PC-9 (cell line): ENCODE measurements at places on chromosomes 16 and 17. TPM values are rescaled to one million over a fixed set of nuclear protein-coding genes. Genes with fewer than 3 reads are reported as not detected.

DNA sequence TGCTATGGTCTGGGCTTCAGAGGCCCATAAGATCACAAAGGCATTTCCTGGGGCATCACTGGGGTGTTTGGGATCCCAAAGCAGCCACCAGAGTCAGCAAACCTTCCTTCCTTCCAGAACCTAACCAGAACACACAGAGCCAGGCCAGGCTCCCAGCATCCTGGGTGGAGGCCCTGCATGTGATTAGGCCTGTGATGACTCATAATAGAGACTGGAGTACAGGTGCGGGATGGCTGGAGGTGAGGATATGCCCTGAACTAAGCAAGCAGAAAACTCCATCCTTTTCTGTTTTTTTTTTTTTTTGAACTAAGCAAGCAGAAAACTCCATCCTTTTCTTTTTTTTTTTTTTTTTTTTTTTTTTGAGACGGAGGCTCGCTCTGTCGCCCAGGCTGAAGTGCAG lies 17.7 kb upstream of the GFOD2 start:
- no peaks in the 10 kb centered on the region for H3K27me3 ChIP-seq
- no peaks in the 10 kb centered on the region for H3K4me1 ChIP-seq
- H3K4me3 ChIP-seq, result no peak overlapping the region
- no peak overlapping the region for H3K27ac ChIP-seq

DPEP3 gene
- total RNA-seq, result not detected in 2 replicates

CTRL gene
- 1.3 and 1.7 TPM in 2 replicates for total RNA-seq

DNA sequence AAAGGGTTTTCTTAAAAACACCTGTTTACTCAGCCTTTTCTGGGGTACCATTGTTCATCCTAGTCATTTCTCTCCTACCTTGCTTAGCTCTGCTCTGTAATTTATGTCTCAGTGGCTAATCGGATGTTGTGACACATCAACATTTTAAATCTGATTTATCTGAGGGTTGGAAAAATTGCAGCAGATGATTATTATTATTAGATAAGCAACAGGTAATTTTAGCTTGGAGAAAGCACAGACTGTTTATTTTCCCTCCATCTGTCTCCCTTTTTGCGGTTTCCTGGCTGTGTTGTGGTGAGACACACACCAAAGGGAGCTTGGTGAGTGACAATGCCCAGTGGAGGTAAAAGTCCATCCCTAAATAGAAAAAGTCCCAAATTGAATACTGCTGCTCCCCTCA lies 389.9 kb downstream of the UTP18 start:
- peaks cover 19% of the 10 kb centered on the region for H3K27me3 ChIP-seq
- no peaks in the 10 kb centered on the region for H3K36me3 ChIP-seq
- no peak overlapping the region for H3K27ac ChIP-seq
- no peak for DNase-seq
- no peak overlapping the region for H3K4me3 ChIP-seq

- no peak overlapping the region for H3K27ac ChIP-seq
- H3K4me1 ChIP-seq, result no peaks in the 10 kb centered on the region
- H3K4me3 ChIP-seq, result peak overlapping the region; percentile 27; the same call in 1 of the 2 replicates
- H3K36me3 ChIP-seq, result no peaks in the 10 kb centered on the region
- peak; percentile 83 for DNase-seq
Observed at GRCh38 chr17:49556223-49556943, 19.3 kb upstream of the NXPH3 start.

DNA sequence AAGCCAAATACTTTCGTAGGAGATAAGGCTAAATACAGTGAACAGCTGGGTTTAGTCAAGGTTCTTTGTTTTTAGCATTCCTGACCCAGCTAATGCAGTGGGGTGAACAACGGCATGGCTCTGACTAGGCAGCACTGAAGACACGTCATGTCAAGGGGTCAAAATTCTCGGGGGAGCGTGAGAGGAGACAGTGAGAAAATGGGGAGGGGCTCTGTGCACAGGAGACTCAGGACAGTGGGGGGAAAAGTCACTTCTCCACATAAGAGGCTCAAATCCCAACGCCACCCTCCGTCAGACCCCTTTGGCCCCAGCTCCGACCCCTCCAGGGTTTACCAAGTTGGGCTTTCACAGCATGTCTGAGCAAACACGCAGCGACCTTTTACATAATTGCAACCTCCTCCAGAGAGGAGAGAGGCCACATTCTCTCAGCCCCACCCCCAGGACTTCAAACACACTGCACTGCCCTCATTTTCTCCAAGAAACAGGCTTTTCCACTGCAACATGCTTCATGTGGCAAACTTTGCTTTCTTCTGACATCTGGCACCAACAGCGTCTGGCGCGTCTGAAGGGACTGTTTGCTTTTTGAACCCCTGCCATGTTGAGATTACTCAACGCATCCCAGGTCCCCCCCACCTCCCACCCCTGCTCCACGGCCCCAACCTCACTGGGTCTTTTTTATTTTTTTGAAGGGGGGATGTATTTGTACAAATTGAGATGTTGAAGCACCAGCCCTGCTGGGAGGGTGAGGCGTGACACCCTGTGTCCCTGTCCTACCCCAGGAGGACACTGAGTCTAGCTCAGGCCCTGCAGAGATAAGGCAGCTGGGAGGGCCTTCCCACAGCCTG lies 30.0 kb downstream of the AXIN2 start:
- peaks cover 7% of the 10 kb centered on the region; the same call in 1 of the 2 replicates for H3K4me1 ChIP-seq
- H3K4me3 ChIP-seq, result no peak overlapping the region
- H3K36me3 ChIP-seq, result no peaks in the 10 kb centered on the region
- H3K27me3 ChIP-seq, result no peaks in the 10 kb centered on the region
- no peak overlapping the region for H3K27ac ChIP-seq
- no peak for DNase-seq

GRCh38 chr16:85916141-85916890 lies 17.4 kb downstream of the IRF8 start:
- no peaks in the 10 kb centered on the region for H3K36me3 ChIP-seq
- H3K4me3 ChIP-seq, result no peak overlapping the region
- no peak overlapping the region for H3K27ac ChIP-seq
- H3K27me3 ChIP-seq, result peaks cover 100% of the 10 kb centered on the region
- H3K4me1 ChIP-seq, result no peaks in the 10 kb centered on the region
- DNase-seq, result peak; percentile 10

CPHXL2 gene
- total RNA-seq, result not detected in 2 replicates

TMEM106A gene
- 8.3 and 8.6 TPM in 2 replicates for total RNA-seq

- no peak overlapping the region for H3K4me3 ChIP-seq
- peaks cover 5% of the 10 kb centered on the region; the same call in 1 of the 2 replicates for H3K4me1 ChIP-seq
- H3K36me3 ChIP-seq, result no peaks in the 10 kb centered on the region
- no peak for DNase-seq
- no peaks in the 10 kb centered on the region for H3K27me3 ChIP-seq
- no peak overlapping the region for H3K27ac ChIP-seq
Observed at GRCh38 chr16:55380485-55380884, 56.5 kb downstream of the IRX6 start.

DNA sequence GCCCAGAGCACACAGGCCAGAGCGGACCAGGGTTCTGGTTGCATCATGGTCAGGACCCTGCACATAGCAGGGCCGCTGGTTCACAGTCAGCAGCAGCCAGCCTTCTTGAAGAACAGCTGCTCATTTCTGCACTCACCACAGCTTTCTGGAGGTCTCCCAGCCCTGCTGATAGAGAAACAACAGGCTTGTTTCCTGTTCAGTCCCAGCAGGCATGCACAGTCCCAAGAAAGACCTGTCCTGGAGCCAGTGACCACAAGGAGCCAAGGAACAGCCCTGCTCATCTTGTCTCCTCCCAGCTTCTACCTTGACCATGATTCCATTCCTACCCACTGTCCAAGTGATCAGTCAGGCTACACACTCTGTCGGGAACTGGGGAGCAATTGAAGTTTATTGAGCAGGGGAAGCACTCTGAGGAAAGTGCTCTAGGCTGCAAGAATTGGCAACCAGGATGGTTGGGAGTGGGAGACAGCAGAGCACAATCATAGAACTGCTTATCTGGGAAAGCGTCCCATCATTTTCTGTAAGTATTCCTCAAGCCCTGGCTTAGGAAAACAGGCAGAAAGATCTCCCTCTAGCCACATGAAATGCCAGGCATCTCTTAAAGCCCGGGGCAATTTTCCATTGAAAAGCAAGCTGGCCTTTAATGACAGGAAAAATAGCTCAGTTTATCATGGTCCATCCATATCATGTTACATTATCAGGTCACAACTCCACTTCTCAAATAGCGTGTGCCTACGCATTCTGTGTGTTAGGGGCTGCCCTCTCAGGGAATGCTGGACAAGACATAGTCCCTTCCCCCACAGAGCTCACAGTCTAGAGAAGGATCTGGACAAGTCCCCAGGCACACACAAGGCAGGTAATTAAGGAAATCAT lies 155.4 kb upstream of the FOXF1 start:
- no peak overlapping the region for H3K27ac ChIP-seq
- no peaks in the 10 kb centered on the region for H3K36me3 ChIP-seq
- no peak for DNase-seq
- no peak overlapping the region for H3K4me3 ChIP-seq
- peaks cover 94% of the 10 kb centered on the region for H3K27me3 ChIP-seq

ZNF624 gene
- 6.5 and 7.2 TPM in 2 replicates for total RNA-seq

DNA sequence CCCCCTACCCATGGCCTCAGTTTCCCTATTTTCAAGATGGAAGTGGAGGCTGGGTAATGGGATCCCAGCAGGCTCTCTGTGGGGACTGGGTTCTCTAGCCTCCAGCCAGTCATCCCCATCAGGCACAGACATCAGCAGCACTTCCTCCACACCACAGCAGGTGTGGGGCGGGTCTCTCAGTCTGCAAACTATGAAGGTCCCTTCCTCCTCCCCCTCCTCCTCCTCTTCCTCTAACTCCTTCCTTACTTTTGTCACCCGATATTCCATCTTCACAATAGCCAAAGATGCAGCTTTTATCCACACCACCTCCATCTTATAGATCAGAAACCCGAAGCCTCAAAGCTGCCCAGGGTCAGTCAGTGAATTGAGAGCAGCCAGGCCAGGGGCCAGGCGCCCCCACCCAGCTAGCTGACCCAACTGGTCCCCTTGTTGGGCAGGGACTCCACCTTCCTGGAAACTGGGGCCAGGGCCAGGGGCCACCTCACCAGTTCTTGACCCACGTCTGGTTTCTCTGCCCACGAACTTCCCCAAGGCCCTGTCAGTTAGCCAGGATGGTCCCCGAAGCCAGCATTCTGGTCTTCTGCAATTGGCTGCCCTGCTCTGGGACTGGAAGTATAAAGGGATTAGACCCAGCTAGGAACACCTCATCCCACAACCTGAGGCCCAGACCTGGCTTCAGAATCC lies 2.5 kb downstream of the FAM83G start:
- H3K4me3 ChIP-seq, result peak overlapping the region; percentile 88; the same call in 1 of the 2 replicates
- no peak for DNase-seq
- peaks cover 20% of the 10 kb centered on the region; the same call in 1 of the 2 replicates for H3K36me3 ChIP-seq

- H3K4me1 ChIP-seq, result no peaks in the 10 kb centered on the region
- peaks cover 8% of the 10 kb centered on the region; the same call in 1 of the 2 replicates for H3K36me3 ChIP-seq
- no peak for DNase-seq
- no peak overlapping the region for H3K4me3 ChIP-seq
- no peak overlapping the region for H3K27ac ChIP-seq
Observed at GRCh38 chr17:64749306-64749705, 87.2 kb upstream of the SMURF2 start.

GRCh38 chr16:28606291-28607115 lies 3.3 kb downstream of the SULT1A1 start:
- H3K4me3 ChIP-seq, result no peak overlapping the region
- no peak overlapping the region for H3K27ac ChIP-seq
- H3K27me3 ChIP-seq, result no peaks in the 10 kb centered on the region
- no peak for DNase-seq

DNA sequence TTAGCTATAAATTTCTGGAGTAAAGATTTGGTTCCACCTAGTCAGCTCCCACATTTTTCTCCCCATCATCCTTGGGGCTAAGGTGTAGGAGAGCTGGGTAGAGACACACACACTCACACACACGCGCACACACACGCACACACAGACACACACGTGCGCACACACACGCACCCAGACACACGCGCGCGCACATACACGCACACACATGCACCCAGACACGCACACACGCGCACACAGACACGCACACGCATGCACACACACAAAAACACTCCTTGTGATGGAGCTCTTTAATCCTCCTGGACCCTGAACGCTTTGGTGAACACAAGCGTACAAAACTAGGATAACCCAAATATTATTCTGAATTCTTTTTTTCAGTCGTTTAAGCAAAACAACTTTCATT lies 253.6 kb downstream of the C16orf95 start:
- no peak for DNase-seq
- H3K27me3 ChIP-seq, result peaks cover 83% of the 10 kb centered on the region
- no peak overlapping the region for H3K4me3 ChIP-seq
- no peaks in the 10 kb centered on the region for H3K36me3 ChIP-seq
- H3K27ac ChIP-seq, result no peak overlapping the region

DNA sequence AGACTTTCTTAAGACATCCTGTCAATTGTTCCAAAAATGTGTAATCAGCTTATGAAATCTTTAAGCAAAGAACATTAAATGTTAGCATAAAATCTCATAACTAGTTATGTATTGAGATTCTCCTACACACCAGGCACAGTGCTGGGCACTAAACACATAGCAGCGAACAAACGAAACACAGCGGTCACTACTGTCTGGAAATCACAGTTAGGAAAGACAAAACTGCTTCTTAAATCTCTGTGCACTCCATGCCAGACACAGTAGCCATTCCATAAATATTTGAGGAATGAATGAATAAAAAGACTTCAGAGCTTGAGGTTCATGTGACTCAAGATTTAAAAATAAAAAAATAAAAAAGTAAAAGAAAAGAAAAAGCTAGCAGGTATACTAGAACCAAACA lies 20.1 kb downstream of the TOX3 start:
- no peak overlapping the region for H3K4me3 ChIP-seq
- H3K36me3 ChIP-seq, result no peaks in the 10 kb centered on the region
- H3K27me3 ChIP-seq, result no peaks in the 10 kb centered on the region; the same call in 1 of the 2 replicates
- no peak overlapping the region for H3K27ac ChIP-seq
- DNase-seq, result no peak

ITGAD gene
- not detected in 2 replicates for total RNA-seq

DNA sequence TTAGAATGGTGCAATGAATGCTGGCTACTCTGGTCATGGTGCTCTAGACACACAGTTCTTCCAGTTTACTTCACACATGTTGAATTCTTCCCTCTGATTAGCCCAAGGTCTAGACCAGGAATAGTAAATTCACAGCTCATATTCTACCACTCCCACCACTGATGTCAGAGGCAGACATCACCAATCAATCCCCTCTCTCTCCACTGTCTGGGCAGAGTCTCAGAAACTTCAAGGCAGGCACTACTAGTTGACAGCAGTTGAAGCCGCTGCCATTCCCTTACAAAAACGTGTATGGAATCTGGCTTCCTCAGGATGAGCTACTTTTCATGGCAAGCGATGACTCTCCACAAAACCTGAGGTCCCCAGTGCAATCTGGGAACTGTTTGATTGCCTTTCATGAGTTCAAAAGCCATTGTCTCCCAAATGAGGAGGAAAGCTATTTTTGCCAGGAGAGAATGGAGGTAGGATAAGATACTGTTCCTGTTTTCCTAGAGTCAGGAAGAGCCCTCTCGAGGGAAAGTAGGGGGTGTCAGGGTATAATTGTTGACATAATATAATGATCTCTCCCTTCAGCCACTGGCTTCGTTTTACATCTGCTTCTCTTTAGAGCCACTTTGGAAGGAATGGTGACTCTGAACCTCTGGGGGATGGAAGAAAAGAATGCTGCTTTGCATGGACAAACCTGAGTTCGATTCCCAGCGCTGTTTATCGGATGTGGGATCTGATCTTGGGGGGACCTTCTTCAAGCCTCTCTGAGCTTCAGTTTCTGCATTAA lies 90.0 kb downstream of the FOXL1 start:
- H3K36me3 ChIP-seq, result no peaks in the 10 kb centered on the region
- H3K27ac ChIP-seq, result no peak overlapping the region
- H3K4me1 ChIP-seq, result peaks cover 13% of the 10 kb centered on the region; the same call in 1 of the 2 replicates
- no peak overlapping the region for H3K4me3 ChIP-seq
